IPS-NIHi11 (cell line): ENCODE measurements at places on chromosomes 11 and 22.
A peak's percentile ranks its signal among the peaks of the same experiment; 100 is the strongest.

DNA sequence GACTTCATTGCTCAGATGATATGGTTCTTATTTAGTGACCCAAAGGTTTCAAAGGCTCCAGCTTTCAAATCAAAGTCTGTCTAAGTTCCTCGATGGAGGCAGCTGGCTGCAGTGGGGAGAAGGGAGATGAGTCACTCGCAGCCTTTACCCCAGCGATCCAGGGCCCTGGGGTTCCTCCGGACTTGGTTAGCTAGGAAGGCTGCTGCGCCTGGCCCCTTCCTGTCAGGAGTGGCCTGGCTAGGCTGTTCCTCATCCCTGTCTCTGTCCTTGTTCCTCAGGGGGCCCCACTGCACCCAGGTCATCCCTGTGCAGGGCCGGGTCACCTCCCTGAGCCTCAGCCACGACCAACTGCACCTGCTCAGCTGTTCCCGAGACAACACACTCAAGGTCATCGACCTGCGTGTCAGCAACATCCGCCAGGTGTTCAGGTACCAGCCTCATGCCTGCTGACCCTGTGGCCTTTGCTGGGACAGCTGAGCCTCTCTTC is 13.9 kb downstream of the ATG16L2 start:
- no peak for DNase-seq

DNA sequence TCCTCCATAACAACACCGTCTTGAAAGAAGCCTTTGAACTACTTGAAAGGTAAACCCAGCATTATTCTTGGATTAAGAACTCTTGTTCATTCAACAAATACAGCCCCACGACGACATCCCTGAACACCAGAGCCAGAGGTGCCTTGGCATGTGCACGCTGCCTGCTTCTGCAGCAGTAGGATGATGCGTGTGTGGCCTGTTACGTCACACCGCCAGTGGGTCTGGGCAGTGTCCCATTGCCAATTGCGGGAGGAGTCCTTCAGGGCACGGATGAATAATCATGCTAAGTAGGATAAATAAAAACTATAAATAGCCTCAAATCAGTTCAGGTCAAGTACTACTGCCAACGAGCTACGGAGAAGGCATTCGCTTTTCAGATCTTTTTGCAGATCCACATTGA is 380.5 kb downstream of the SHANK2 start:
- no peak for DNase-seq

DNA sequence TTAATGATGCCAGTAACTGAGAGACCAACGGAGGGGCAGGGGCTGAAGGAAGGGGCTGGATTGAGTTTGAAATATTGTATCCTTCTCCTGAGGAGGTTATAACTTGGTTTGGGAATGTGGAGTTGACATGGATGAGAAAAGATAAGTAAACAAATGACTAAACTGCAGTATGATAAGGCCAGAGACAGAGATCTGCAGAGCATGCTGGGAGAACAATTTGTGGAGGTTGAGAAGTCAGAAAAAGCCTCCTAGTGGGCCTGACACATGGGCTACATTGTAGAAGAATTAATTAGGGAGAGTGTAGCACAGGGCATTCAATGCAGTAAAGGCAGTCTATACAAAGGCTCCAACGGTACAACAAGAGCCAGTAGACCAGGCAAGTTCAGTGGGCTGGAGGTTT is 55.9 kb downstream of the SPON1 start:
- no peak for DNase-seq

DNA sequence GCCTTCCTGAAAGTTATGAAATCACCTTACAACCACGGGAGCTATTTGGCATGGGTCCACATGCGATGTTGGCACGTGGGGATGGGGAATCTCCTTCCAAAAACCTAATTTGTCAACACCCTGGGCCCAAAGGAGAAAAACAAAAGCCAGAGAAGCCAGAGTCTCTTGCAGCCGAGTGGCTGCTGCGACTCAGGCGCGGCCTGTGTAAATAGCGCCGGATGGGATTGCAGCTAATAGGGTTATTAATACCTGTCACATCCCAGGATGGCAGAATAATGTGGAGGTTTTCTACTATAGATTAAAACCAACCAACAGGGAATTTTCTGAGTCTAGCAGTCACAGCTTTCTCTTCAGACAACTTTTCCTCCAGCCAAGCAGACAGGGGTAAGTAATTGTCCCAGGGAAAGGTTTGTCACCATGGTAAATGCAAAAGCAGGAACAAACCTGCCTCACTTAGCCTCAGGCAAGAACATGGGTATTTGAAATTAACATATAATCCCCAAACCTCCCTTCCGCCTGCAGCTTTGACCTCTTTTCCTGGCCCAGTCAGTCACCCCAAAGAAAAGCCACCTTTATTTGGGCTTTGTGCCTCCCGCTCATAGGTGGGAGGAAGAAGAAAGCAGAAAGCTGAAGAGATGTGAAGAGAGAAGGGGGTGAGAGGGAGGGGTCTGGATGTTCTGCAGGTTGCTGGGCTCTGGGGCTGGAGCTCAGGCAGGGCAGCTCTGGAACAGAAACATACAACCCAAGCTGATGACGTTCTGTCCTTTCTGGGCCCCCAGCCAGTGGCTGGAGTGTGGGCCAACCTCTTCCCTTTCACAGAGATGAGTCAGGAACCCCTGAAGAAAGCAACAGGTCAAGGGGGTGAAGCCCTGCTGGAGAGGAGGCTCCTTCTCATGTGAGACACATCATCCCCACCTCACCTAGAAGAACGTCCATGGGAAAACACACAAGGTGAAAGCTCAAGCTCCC is 376.5 kb downstream of the NXPE2 start:
- no peak for DNase-seq

- peak; percentile 75 for DNase-seq
These were observed 224.0 kb upstream of the NARS2 start for GRCh38 chr11:78798663-78799062.

DNA sequence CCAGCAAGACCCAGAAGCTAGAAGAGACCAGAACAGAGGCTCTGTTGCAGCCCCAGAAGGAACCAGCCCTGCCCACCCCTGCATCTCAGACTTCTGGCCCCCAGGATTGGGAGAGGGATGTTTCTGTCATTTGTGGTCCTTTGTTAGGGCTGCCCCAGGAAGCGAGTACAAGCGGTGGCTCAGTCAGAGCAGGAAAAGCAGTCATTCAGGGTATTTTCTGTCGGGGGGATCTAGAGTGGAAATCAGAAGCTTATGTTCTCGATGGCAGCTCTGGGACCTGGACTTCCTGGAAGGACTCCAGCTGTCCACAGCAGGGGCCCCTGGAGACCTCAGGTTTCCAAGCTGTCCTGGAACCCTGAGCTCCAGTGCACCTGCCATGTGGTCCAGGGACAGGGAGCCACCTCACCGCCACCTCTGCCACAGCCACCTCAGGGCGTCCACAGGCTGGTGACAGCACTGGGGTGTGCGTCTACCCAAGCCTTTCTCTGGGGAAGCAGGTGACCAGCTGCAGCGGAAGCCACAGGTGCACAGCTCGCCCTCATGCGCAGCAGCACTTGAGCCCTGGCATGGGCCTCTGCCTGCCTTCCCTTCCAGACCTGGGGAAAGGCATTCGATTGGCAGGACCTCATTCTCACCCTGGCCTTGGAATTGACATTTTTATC is 2.6 kb downstream of the KRTAP5-5 start:
- no peak for DNase-seq

DNA sequence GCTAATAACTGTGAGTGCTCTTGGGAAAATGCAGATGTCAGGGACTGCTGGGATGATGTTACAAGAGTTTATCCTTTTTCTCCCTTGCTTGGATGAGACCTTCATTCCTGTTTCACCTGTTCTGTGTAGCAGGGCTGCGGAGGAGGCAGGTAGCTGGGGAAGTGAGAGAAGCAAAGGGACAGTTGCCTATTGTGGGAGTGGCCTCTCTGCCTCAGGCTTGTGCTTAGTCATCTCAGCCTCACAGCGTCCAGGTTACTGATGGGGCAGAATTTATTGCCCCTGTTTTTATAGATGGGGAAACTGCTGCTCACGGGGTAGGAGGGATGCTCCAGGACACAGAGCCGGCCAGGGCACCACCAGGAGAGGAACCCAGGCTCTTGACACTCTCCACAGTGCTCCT is 1.7 kb downstream of the STX3 start:
- DNase-seq = no peak

DNA sequence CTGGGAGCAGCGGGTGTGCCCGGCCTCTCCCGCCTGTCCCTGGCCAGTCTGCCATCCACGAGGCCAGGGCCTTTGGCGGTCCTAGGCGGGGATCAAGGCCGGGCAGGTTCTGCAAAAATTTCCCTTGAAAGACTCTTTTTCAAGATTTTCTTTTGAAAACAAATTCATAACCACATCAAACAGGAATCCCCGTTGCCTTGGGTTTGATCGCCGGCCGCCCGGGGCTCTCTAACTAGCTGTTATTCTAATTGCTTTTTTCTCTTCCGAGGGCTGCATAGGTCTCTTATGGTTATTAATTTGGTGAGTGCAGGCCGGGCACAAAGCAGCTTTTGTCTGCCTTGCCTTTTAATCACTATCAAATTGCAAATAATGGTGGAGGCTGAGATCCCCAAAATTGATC is 42.0 kb downstream of the CDKN1C start:
- no peak for DNase-seq

- peak; percentile 82 for DNase-seq
These were observed 3.7 kb upstream of the POLD4 start for GRCh38 chr11:67356864-67357561.

DNA sequence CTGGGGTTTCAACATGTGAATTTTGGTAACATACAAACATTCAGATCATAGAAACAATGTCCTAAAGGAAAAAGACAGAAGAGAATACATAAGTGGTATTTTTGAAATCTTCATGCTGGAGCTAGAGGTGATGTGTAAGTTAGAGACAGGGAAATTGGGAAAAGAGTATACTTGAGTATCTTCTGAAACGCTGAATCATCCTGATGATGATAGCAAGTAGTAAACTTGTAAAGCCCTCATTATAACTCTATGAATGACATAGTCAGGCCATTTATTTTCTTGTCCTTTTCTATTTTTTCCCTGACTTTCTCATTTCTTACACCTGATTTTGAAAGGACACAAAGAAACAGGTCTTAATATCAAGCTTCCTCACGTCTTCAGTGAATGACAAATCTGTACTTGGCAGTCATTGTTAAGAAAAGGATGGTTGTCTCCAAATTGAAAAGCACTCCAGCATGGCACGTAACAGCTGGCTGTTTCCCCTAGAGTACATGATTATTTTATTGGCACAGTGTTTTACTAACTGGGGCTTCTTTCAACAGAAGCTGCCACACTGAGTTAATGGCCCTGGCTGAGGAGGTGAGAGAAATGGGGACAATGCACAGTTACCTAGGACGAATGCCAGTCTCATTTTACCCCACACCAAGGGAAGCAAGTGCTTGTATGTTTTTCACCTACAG is 140.7 kb upstream of the CTSC start:
- no peak for DNase-seq

GRCh38 chr11:849104-849824 is 6.6 kb downstream of the TSPAN4 start:
- peak; percentile 94 for DNase-seq

GRCh38 chr22:39908737-39909136 is 7.9 kb downstream of the GRAP2 start:
- no peak for DNase-seq

GRCh38 chr22:17281440-17281841 is 62.2 kb upstream of the ADA2 start:
- no peak for DNase-seq

GRCh38 chr11:36394926-36395325 is 98.8 kb downstream of the PRR5L start:
- DNase-seq = no peak

DNA sequence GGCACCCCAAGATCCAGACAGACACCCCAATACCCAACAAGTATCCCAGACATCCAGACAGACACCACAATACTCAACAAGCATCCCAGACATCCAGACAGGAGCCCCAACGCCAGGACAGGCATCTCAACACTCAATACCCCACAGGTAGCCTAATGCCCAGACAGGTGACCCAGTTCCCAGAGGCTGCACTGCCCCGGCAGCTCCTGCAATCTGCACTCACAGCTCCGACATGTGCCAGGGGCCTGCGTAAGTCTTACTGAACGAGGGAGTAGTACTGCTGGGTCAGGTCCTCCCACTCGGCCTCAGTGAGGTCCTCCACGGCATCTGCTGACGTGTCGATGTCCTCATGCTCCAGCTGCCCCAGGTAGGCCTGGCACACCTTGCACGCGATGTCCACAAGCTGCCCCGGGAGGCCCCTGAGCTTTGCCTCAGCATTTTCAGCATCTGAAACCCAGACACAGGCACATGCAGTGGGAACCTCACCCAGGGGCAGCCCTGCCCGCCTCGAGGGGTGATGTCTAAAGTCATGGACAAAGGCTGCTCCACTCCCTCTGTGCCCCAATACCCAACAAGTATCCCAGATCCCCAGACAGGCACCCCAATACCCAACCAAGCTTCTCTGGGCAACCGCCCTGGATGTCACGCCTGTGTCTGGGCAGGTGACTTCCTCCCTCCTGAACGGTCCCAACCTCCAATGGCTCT is 16.6 kb downstream of the TTLL8 start:
- no peak for DNase-seq

GRCh38 chr22:19784384-19785175 is 24.0 kb downstream of the TBX1 start:
- peak; percentile 60 for DNase-seq

DNA sequence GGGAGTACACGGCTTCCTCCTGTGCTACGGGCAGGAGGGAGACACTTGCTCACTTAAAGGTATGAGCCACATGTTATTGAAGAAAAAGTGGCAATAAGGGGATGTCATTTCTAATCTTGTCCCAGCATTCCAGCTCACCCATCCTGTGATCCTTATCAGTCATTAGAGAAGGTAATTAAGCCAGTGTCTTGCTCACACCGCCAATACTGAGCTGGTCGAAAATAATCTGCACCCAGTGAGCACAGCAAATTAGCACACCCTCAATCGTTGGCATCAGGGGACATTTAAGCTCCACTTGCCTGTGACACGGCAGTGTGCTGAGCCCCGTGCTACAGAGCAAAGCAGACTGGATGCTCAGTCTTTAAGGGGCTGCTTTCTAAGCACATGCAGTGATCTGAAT is 510.7 kb downstream of the OPCML start:
- DNase-seq = no peak

GRCh38 chr11:86551288-86552092 is 120.9 kb downstream of the ME3 start:
- DNase-seq = no peak

GRCh38 chr22:26893173-26894110 is 236.1 kb downstream of the MIAT start:
- peak; percentile 44 for DNase-seq
